ENCODE measurements at places on chromosomes 6 and 20.

GRCh38 chr20:2149507-2149906, 47.9 kb downstream of the STK35 start:
- DNase-seq: no peak

DNA sequence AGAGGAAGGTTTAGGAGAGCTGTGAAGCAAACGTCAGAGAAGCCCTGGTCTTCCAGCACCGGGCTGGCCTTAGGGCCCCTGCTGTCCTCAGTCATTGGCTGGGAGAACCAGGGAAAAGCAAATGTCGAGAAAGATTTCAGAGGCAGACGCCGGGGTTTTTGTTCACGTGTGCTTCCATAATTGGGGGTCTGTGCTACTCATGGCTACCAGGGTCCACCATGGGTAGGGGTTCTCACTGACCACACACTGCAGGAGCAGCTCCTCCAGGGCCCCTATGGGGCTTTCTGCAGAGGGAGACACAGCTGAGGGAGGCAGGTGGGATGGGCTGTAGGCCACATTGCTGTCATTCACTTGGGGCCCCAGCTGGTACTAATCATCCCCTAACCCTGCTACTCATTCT, 291.8 kb upstream of the FOXQ1 start:
- no peak for DNase-seq

DNA sequence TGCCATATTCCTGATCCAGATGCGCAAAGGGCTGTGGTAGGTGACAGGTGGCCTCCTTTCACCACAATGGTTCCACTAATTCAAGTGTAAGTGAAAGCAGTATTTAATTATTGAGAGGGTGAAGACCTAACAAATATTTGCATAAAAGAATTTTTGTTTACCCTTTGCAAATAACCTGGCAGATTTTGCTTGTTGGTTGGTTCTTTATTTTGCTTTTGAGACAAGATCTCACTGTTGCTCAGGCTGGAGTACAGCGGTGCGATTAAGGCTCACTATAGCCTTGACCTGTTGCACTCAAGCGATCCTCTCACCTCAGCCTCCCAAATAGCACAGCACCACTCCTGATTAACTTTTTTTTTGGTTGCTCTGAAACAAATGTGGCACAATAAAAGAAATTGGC, 49.2 kb downstream of the PCNA start:
- DNase-seq: no peak

DNA sequence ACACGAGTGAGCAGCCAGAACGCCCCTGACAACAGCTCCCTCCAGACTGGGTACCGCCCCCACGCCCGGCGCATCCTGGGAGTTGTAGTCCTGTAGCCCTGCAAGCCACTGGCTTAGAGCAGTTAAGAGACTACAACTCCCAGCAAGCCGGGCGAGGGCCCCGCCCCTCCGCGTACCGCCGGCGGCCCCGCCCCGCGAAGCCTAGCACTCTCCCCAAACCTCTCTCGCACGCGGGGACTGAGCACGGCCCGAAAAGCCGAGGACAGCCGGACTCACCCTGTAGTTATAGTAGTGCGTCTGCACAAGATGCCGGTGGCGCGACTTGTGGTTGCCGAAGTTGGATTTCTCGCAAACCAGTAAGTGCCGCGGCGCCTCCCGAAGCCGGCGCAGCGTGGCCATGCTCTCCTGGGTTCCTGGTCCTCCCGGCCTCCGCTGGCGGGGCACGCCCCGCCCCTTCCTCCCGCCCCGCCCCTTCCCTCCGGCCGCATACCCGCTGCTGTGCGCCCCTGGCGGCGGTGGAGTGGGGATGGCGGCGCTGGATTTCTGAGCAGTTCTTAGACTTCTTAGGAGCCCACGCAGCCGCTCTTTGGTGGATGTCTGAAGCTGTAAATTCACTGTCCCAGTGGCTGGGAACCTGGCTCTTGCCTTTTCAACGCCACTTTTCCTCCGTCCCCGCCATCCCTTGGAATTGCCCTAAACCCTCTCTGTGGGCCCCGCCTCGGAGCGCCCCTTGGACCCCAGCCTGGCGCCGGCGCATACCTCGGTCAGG, at the start of gene RPP40:
Gene RPP40, minus strand, starts transcription at position 434 of the 769 bp plus-strand sequence. Its CDS starts 35 bp downstream, at position 399.
- DNase-seq: peak; percentile 98

DNA sequence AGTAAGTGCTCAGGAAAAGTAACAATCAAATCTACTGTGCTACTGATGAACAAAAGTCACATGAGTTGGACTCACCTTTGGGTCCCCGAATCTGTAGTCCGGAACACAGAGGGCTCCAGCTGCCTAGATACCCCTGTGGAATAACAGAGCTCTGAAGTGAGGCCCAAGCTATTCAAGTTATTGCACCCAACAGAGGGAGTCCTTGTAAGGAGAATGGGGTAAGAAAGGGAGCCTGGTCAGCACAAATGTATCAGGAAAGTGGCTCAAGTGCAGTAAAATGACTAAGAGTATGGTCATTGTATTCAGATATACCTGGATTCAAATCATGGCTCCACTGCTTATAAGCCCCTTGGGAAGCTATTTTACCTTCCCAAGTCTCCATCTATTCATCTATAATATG, 20.9 kb downstream of the EDN1 start:
- no peak for DNase-seq

DNA sequence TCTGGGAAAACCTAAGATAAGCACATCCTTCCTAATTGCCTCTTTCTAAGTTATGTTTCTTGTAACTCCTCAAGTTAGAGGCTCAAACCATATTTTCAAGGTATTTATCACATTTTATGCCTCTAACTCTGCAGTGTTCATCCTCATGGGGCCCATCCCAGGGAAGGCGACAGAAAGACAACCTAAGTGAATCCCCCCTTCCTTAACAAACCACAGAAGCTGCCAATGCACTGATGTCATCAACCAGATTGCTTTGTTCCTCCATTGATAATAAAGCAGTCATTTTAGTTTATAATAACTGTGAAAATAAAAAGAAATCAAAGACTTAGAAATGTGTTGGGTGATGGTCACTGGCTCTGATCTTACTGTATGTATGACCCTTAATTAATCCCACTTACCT, 119.5 kb upstream of the TCF21 start:
- DNase-seq: no peak

DNA sequence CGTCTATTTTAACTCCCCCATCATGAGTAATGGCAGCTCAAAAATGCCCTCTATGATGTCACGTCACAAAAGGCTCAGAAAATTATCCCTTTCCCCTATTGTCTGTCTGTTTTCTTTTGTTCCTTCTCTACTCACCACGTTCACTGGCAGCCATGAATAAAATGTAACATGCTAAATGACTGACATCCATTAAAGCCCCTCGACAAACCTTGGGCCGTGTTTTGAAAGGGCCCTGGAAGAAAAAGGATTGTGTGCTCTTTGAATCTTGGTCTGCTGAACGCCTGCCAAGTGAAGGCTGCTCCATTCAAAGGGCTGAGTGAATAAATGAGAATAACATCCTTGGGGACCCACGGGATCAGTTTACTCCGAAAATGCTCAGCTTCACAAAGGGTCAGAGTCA, 118.7 kb downstream of the RPS12 start:
- DNase-seq: no peak

DNA sequence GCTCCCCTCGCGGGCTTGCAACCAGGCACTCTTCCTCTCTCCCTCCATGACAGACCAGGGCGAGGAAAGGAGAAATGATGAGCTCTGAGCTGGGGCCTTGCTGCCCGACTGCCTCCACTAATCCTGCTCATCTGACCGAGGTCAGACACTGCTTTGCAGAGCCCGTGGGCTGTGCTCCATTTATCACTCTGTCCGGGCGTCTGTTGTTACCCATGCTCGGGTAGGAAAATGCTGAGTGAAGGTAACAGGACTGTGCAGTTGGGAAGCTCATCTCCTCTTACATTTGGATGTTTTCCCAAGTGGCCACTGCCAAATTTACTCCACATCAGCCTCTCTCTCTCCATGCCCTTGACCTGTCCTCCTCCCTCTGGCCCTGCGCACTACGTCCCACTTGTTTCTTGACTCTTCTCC, 14.6 kb downstream of the RPS6KA2 start:
- DNase-seq: no peak

- no peak for DNase-seq
These were observed 95.8 kb upstream of the NAA20 start for GRCh38 chr20:19921284-19921793.

- no peak for DNase-seq
These were observed 11.5 kb downstream of the RNF146 start for GRCh38 chr6:127277878-127278843.

DNA sequence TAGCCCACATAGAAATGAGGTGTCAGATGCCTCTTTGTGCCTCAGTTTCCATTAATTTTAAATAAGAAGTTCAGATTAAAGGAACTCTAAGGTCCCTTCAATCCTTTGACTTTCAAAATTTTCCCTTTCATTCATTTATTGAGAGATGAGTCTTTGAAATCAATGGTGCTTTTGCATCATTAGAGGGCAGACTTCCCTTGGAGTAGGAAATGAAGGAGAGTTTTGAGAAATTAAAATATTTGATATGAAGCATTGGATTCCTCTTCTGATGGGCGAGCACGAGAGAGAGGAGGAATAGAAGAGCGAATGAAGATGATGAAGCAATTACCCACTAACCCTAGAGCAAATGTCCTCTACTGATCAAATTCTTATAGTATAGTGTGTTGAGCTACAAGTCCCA, 105.7 kb downstream of the EDN1 start:
- DNase-seq: no peak

DNA sequence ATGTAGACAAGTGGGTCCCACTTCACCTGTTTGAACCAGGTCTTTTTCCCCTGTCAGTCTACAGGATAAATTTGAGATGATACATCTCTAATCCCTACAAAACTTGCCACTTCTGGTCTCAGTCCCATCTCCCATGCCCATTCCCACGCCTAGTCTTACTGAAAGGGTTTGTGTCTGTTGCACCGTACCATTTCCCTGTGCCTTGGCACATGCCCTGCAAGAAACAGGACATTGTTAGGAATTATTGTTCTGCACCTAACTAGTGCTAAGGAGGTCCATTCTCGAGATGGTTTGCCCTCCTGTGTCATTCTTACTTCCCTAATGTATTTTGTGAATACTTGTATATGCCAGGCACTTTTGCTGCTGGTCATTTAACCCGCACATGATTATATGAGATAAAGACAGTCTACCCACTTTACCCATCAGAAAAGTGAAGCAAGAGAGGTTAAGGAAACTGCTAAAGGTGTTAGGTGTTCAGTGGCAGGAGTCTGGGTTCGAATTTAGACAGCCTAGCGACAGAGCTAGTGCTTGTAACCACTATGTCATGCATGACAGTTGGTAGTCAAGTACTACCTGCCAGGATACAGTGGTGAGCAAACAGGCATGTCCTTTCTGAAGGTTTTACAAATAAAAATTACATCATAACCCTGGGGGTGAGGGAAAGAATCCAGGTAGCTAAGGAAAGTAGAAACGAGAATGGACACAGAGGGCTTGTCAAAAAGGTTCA, 12.7 kb downstream of the FAM217A start:
- DNase-seq: no peak

DNA sequence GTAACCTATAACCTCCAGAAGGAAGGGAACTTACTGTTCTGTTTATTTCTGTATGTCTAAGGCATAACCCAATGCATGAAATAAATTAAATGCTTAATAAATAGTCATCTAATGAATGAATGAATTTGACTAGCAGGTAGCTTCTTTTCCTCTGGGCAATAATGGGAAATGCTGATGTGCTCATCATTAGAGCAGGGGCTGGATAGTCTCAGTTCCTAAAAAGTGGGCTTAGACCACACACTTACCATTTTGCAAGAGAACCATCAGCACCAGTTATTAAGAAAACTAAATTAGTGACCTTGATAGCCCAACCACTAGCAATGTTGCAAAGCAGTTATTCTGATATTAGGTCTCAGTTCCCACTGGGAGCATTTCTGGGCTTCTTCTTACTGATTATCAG, 449.7 kb downstream of the CDC5L start:
- no peak for DNase-seq

DNA sequence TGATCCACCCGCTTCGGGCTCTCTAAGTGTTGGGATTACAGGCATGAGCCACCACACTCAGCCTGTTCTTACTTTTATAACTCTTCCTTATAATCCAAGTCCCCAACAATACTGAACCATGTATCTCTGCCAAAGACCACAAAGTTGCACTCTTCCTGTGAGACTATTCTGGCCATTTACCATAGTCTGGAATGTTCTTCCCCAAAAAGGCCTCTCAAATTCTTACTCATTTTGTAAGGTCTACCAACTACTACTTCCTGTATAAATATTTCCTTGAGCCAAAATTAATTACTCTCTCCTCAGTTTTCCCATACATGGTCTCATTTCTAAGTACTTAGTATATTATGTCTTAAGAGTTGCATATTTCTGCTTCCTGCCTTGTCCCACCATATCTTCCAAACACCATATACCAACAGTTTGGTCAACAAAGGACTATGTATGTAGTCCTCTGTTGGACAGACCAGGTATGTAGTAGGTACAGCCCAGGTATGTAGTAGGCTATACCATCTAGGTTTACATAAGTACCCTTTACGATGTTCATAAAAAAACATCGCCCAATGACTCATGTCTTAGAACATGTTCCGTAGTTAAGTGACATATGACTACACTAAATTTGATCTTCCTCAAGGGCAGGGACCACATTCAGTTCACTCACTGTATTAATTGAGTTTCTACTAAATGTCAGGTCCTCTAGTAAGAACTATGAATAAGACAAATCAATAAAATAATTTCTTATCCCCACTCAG, 22.0 kb downstream of the RANBP9 start:
- DNase-seq: no peak

DNA sequence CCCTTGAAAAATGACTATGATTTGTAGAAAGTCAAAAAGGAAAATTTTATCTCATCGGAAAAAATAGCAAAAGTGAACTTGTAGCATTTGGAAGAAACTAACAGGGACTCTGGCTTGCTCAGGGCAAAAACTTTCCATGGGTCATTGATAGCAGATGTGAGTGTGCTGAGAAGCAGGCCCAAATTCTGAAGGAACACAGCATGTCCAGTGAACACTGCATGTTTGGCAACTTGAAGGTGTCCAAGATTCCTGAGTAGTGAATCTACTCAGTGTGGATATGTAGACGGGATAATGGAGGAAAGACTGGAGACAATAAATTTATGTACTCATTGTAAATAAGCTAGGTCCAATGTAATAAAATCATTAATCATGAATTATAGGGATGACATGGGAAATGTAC, 8.2 kb downstream of the SLC17A2 start:
- no peak for DNase-seq

DNA sequence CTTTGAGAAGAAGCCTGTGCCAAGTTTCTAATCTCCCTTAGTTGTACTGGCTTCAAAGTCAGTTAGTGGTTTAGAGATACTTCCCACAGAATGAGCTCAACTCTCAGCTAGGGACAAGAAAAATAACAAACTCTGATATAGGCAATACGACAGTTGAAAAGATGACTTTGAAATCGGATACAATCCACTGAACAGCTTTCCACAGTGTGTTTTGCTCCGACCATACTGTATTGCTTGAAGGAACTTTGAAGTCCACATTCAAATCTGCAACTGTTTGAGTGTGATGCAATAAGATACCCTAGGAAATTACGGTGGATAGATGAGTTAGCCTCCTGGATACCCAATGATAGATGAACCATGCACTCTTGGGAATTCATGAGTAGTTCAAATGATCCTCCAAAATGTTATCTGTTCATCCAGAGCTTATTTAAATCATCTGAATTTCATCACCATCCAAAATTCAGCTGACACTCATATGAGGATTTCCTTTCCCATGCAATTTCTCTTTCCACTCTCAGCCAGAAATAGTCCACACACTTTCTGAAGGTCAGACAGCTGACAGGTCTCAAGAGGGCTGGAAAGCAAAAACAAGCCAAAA, 443.8 kb downstream of the HAO1 start:
- no peak for DNase-seq

Measured in stimulated activated CD4-positive, alpha-beta T cell treated with anti-CD3 and anti-CD28 coated beads, Interleukin-1b, Interleukin-23, amount 100 ng/mL, for 24 hours (primary cell).